Prostate gland (tissue), 2 donors: ENCODE measurements at places on chromosomes 5 and 9.
A peak's percentile ranks its signal among the peaks of the same experiment; 100 is the strongest.

GRCh38 chr9:14277244-14277643 lies 36.7 kb downstream of the NFIB start:
- DNase-seq = peak; percentile 23

DNA sequence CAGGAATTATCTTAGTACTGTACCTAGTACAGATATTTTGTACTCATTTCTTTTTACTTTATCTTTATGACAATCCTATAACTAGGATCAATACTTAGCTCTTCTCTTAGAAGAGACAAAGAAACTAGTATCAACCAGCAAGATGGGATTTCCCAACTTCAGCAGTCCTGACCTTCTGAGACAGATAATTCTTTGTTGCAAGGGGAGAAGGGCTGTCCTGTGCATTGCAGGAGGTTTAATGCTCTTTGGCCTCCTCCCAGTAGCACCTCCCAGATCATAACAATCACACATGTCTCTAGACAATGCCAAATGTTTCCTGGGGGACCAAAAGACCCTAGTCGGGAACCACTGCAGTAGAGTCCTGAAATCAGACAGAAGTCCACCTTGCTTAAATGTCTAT lies 424.3 kb upstream of the DMAC1 start:
- no peak for DNase-seq

- DNase-seq = no peak
Observed at GRCh38 chr5:147708708-147709107, 73.8 kb downstream of the JAKMIP2 start.

DNA sequence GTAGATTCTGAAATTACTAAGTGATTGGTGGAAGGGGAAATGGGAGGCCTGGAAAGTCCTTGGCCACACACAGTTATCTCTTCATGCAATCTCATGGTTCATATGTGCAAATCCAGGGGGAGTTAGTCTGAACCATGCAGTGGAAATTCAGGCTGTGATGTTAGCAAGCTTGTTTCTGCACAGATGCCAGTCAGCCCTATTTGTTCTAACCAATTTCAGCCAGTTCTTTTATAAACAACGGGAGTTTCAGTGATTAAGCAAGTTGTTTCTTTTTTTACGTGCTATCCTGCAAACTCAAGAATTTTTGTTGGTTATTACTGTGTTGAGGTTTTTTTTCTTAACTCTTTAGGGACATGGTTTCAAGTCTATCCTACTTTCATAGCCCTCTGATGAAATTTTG lies 298.0 kb downstream of the FER start:
- DNase-seq = no peak

DNA sequence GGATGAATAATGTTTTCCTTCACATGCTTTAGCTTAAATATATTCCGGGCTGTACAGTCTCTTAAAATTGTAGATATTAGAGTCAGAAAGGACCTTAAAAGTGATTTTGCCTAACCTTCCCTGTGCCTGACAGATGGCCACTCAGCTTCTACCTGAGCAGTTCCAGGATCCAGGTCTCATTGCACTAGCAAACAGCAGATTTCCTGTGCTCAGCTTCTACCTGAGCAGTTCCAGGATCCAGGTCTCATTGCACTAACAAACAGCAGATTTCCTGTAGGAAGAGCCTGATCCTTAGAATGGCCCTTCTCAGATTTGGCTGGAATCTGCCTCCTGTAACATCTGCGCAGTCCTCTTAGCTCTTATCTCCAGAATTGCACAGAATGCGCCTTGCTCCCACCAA lies 219.8 kb downstream of the AOPEP start:
- no peak for DNase-seq

GRCh38 chr9:128070874-128071273 lies 2.8 kb downstream of the SLC25A25 start:
- no peak for DNase-seq

GRCh38 chr9:131668439-131669268 lies 71.2 kb downstream of the RAPGEF1 start:
- DNase-seq = no peak

DNA sequence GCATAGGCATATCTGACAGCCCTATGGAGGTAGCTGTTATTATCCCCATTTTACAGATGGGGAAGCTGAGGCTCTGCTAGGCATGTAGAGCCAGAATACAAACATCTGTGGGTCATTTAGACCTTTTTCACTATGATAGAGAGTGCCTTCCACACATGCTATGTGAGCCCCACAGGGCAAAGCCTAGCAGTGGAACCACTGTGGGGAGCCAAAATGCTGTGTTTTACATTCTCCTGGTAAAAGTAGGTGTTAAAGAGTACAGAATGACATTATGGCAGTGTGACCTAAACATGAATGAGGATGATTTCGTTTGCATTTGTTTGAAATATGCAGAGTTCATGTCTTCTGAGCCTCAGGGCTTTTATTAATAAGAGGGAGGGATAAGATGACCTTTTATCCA lies 265.2 kb downstream of the MAST4 start:
- DNase-seq = no peak

- peak; percentile 94 for DNase-seq
Observed at GRCh38 chr9:110188991-110189390, 19.0 kb downstream of the C9orf152 start.

DNA sequence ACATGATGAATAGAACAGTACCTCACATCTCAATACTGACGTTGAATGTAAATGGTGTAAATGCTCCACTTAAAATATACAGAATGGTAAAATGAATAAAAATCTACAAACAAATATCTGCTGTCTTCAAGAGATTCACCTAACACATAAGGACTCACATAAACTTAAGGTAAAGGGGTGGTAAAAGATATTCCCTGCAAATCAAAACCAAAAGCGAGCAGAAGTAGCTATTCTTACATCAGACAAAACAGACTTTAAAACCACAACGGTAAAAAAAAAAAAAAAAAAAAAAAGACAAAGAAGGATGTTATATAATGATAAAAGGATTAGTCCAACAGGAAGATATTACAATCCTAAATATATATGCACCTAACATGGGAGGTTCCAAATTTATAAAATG lies 214.0 kb upstream of the MAST4 start:
- no peak for DNase-seq

GRCh38 chr5:159038907-159039306 lies 60.8 kb downstream of the EBF1 start:
- no peak for DNase-seq

- DNase-seq = no peak
Observed at GRCh38 chr5:31442058-31442745, 89.7 kb downstream of the DROSHA start.
